NCI-H2107 (cell line): ENCODE measurements at places on chromosomes 13 and 19.

DNA sequence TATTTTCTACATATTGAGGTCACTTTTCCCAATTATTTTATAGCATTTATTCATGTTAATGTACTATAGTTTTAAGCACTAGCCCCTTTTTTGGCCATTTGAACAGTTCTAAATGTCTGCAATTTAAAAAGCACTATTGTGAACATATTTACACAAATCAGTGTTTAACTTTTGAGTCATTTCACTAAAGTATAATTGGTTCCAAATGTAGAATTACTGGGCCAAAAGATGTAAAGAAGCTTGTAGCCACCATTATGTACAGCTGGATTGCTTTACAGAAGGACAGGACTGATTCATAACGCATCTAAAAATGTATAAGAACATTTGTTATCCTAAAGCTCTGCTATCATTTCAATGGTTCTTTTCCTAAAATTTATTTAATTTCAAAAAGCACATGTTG, 16.6 kb upstream of the ATP12A start:
- no peak for DNase-seq

GRCh38 chr13:111203736-111204389, 88.8 kb downstream of the ARHGEF7 start:
- no peak for DNase-seq

GRCh38 chr19:49057636-49058234, at the start of gene CGB7:
CGB7 (minus strand) TSS chr19:49057749; CDS start chr19:49055375, 2,374 bp downstream.
- no peak for DNase-seq

- no peak for DNase-seq
Measured at GRCh38 chr13:74023484-74023883, 110.7 kb downstream of the KLF12 start.

- no peak for DNase-seq
Measured at GRCh38 chr13:24147570-24147963, 13.0 kb upstream of the SPATA13 start.

DNA sequence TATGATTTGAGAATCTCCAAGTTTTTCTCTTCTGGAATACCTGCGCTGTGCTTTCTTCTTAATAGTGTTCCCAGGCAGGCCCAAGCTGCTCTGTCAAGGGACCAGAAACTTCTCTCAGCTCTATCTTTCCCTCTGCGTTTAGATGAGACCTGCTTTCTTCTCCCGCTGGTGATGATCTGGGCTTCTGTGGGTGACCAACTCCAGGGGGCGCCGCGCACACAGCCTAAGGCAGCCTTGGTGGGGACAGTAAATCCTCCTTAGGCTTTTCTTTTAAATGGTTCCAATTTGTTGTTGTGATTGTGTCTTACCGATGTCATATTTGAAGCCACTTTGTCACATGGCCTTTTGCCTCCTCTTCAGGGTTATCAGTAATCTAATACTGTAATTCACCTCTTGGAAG, 439.4 kb upstream of the KLF12 start:
- no peak for DNase-seq

DNA sequence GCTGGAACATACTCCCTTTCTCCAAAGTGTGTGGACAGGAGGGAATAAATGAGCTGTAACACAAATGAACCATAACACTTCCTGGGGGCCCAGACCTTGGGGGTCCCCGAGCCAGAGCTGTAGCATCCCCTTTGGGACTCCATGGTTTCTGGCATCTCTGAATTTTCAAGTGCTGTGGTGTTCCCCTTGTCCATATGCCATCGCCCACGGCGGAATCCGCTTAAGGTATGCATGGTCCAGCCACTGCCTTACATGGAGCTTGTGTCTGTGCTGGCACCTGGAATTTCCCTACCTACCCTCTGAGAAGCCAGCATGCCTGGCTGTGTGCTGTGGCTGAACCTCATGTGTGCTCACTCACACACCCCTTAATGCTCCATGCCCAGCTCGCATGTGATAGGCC, 943.6 kb downstream of the SLITRK1 start:
- no peak for DNase-seq

DNA sequence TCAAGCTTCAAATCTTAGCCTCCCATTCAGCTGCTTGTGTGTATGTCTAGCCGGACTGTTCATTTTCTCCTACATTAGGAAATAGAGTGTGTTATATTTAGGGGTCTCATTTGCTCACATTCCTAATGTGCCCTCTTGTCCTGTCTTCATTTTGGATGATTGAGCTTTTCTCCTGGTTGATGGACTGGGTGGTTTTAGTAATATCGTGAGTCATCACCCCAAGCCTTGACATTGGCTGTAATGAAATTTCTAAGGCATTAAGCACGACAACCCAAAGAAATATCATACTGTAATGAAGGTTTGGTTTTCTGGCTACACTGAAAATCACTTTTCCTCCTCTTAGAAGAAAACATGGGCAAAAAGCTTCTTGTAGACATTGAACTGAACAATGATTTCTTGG, 110.7 kb upstream of the WASF3 start:
- no peak for DNase-seq

GRCh38 chr19:48819366-48819816, 8.6 kb upstream of the BCAT2 start:
- peak; percentile 47 for DNase-seq

GRCh38 chr13:95418946-95419345, 117.7 kb upstream of the ABCC4 start:
- no peak for DNase-seq

DNA sequence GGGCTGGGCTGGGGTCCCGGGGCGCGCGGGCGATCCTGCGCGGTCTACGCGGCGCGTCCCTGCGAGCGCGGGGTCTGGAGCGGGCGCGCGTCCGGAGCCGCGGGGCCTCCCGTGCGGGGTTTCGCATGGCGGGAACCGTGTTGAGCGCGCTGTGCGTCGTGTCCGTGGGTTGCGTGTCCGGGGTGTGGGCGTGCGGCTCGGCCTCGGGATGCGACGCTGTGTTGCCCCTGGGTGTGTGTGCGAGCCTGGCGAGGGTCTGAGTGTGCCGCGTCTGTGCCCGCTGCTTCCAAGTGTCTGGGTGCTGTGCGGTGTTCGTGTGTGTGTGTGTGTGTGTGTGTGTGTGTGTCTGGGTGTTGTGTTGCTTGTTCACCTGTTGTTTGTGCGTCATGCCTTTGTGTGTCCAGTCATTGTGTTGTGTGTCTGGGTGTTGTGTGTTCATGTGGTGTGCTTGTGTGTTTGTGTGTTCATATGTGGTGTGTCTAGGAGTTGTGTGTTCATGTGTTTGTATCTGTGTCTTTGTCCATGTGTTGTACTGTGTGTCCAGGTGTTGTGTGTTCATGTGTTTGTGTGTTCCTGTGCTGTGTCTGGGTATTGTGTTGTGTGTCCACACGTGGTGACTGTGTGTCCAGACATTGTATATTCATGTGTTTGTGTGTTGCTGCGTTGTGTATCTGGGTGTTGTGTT, 552 bp downstream of the PLK5 start:
- DNase-seq, result no peak

GRCh38 chr19:15971224-15971780, 22.5 kb downstream of the OR10H4 start:
- DNase-seq, result no peak

- DNase-seq, result no peak
Measured at GRCh38 chr13:86003029-86003428, 203.8 kb upstream of the SLITRK6 start.

GRCh38 chr13:59960683-59961082, 203.0 kb downstream of the DIAPH3 start:
- no peak for DNase-seq

GRCh38 chr13:62432906-62433305, 1017.3 kb upstream of the PCDH20 start:
- no peak for DNase-seq

DNA sequence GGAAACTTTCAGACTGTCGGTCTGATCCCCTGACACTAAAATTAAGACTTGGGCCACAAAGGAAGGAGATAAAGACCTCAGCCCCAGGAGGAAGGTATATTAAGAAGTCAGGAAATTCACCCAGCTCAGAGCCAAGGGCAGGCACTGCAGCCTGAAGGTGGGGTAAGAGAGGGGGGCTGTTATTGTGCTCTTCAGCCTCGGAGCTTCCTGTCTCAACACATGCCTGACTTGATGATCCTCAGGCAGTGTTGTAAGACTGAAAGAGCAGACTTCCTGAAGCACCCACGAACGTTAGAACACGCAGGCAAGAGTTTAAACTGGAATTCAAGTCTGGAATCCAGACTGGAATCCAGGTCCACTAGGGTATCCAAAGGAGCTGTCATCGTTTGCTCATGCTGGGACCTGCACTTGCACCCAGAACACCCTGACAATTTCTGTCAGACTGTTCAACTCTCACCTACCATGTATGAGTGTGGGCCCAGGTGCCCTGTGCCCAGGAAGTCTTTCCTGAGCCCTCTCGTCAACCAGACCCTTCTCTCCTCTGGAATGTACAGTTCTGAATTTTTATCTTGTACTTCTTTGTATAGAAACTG, 10.7 kb upstream of the FLT1 start:
- no peak for DNase-seq

DNA sequence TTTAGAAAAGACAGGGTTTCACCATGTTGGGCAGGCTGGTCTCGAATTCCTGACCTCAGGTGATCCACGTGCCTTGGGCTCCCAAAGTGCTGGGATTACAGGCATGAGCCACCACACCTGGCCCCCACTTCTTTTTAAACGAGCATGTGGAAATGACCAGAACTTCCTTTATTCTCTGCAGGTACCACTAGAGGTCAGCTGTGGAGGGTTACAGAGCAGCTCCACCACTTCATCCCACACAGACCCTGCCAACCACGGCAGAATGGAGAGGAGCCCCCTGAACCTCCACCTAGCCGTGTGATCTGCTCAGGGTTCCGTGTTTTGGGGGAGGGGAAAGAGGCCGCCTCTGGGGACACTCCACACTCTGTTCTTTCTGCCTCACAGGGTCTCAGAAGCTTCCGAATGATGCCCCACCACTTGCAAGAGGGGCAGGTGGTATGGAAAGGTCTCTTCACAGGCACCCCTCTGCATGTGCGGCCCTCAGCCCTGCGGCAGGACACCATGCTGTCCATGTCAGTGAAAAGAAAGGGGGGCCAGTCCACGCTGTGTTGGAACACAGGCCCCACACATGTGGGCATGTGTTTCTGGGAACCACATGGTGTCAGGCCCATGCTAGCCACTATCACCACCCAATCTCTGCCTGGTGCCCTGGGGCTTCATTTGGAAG, 465.0 kb downstream of the TSHZ3 start:
- no peak for DNase-seq

- no peak for DNase-seq
Measured at GRCh38 chr19:48500830-48501493, 10.7 kb downstream of the LMTK3 start.

DNA sequence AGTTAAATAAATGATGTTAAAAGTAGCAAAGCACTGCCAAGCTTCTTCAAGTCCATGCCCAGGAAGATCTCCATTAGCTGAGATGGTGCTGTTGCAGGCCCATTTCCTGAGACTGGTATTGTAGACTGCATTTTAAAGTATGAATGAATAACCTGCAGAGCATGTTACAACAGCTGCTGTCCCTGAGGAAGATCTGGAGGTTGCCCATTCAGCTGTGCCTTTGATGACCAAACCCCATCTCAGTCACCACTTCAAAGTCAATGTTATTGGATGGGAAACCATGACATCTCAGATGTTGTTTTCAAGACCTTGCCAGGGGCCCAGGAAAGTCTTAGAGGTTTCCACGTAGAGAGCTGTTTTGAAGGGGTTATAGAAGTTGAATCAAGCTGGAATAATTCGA, 281.3 kb downstream of the MTUS2 start:
- DNase-seq, result no peak

- DNase-seq, result no peak
Measured at GRCh38 chr13:35923347-35923746, 207.8 kb downstream of the DCLK1 start.

GRCh38 chr19:15378534-15379082, 979 bp downstream of the AKAP8 start:
- DNase-seq, result peak; percentile 14

DNA sequence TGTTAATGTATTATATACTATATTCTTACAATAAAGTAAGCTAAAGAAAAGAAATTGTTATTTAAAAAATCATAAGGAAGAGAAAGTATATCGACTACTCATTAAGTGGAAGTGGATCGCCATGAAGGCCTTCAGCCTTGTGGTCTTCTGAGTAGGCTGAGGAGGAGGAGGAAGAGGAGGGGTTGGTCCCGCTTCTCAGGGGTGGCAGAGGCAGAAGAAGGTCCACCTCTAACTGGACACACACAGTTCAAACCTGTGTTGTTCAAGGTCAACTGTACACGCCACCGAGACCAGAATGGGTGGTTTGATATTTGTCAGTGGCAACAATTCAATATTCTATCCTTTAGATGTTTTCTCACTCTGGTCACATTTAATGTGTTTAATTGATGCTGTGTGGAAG, 67.2 kb downstream of the ALOX5AP start:
- DNase-seq, result no peak

GRCh38 chr13:66399873-66400272, 830.3 kb downstream of the PCDH9 start:
- DNase-seq, result no peak

DNA sequence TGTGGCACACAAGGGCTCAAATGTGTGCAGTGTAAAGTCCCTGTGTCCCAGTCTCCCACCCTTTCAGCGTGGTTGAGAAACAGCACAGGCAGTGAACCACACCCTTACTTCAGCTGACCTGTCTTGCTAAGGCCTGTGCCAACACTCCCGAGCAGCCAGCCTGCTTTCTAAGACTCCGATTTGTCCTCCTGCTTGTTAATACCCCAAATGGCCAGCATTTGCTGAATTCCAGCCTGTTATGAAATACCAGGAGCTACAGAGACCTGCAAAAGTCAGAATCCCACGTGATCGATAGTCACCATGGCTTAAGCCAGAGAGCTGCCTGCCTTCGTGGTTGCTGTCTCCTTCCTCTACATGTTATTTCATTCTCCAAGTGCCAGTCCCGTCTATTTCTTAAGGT, 200.5 kb downstream of the FGF9 start:
- no peak for DNase-seq

- no peak for DNase-seq
Measured at GRCh38 chr19:8973501-8974091, 36.6 kb downstream of the MUC16 start.

- DNase-seq, result no peak
Measured at GRCh38 chr19:20278342-20278741, 111.3 kb downstream of the ZNF486 start.

GRCh38 chr13:104847922-104848321, 1687.5 kb downstream of the EFNB2 start:
- no peak for DNase-seq

DNA sequence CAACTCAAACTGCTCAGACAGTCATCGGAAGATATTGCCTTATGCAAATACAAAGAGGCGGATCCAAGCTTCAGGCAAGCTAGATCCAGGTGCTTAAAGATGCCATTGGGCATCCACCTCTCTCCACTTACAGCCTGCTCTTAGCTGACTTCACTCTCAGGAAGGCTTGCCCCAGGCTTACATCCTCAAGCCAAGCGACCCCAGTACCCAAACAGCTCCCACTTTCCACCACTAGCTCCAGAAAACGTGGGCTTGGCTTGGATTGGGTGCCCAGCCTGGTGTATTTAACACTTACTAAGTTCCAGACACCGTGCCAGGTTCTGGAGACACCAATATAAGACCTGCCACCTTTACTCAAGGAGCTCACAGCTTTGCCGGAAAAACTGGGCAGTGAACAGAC, 142.1 kb upstream of the VSTM2B start:
- DNase-seq, result no peak

- DNase-seq, result no peak
Measured at GRCh38 chr19:50333737-50334617, 4.8 kb upstream of the KCNC3 start.
